Posterior vena cava (tissue), 2 donors: ENCODE measurements at places on chromosomes 13 and 19. TPM values are rescaled to one million over a fixed set of nuclear protein-coding genes. Genes with fewer than 3 reads are reported as not detected.

The IGFL3 gene
- total RNA-seq: not detected

The SEMA6B gene
- total RNA-seq: 13.7 TPM

The ZNF20 gene
- 1.0 TPM for total RNA-seq

The SLC25A42 gene
- 8.0 TPM for total RNA-seq

The KANK3 gene
- 11.0 TPM for total RNA-seq

The APOC1 gene
- 3.0 TPM for total RNA-seq

The NFIC gene
- 196 TPM for total RNA-seq

The TYROBP gene
- total RNA-seq: 96.5 TPM

The DCLK1 gene
- 64.4 TPM for total RNA-seq

The NFKBIB gene
- total RNA-seq: 23.1 TPM

The IGLON5 gene
- 0.33 TPM for total RNA-seq

The C5AR1 gene
- 30.6 TPM for total RNA-seq

The ZNF554 gene
- total RNA-seq: 2.4 TPM

GRCh38 chr13:73873940-73874830, 260.0 kb downstream of the KLF12 start:
- DNase-seq: no peak

DNA sequence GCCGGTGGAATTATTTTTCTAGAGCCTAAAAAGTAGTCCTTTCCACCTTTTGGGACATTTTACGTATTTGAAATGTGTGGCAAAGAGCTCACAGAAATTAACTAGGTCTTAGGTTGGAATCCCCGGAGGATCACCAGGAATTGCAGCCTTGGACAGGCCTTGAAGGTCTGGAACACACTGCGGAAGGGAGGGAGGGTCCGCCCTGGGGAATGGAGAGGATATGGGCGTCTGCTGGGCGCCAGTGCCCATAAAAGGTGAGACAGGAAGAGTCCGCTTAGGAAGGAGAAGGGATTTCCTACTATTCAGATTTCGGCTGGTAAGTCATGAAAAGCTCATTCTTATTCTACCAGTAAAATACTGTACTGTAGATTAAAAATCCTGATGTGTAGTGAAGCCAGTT, 111.9 kb downstream of the COL4A2 start:
- no peak for DNase-seq

DNA sequence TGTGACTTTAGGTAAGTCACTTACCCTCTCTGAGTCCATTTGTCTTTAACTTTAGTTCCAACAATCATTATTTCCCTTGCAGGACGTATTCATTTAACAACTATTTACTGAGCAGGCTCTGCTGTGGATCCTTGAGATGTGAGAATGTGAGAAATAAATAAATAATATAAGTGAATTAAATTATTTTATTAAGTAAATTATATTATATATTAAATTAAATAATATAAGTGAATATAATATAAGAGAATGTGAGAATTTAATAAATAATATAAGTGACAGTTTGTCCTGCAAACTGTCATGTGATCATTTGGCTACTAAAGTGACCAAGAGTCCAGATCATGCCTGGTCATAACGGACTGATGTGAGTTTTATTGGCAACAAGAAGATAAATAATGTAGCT, 598 bp downstream of the OR2Z1 start:
- no peak for DNase-seq

DNA sequence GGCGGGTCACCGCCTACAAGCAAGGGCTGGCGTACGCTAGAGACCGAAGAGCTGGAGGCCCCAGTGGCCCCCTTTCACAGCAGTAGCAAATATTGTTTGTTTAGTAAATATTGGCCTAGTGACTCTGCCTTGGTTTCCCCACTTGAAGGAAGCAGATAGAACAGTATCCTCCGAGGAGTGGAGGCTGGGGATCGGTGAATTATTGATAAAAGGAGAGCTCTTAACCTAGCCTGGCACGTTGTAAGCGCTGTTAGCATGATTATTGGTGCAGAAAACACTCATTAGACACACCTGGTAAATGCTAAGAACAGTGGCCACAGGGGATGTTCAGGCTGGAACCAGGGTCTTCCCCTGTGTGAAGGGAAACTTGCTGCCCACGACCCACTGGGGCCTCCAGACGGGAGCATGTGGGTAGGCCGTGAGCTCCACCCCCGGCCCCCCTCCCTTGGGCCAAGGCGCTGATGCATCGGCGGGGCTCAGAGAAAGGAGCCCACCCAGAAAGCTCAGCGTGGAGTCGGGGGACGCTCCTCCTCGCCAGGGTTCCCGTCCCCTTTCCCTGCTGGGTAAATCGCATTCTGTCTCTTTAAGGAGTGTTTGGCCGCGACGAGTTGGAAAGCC, 2.3 kb downstream of the IER2 start:
- DNase-seq: no peak

- DNase-seq: no peak
These were observed 16.2 kb downstream of the UNC13A start for GRCh38 chr19:17671906-17672305.

GRCh38 chr19:566403-566802, 6.0 kb upstream of the BSG start:
- DNase-seq: peak; percentile 52

- DNase-seq: peak; percentile 93
These were observed 6.7 kb downstream of the NAPSA start for GRCh38 chr19:50358483-50359327.

DNA sequence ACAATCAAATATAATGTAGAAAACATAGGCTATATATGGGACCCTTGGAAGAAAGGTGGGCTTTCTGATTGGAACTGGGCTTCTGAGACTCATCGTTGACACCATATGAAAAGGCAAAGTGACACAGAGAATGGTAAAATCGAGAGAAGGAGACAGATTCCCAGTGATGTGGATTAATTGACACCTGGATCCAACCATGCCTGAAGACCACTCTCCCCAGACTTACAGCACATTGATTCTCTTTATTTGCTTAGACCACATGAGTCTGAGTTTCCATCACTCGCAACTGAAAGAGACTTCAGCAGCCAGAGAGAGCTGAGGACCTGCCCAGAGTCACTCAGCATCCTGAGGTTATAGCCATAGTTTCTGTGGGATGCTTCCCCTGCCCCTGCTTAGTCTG, 6.0 kb downstream of the CYP4F11 start:
- no peak for DNase-seq

DNA sequence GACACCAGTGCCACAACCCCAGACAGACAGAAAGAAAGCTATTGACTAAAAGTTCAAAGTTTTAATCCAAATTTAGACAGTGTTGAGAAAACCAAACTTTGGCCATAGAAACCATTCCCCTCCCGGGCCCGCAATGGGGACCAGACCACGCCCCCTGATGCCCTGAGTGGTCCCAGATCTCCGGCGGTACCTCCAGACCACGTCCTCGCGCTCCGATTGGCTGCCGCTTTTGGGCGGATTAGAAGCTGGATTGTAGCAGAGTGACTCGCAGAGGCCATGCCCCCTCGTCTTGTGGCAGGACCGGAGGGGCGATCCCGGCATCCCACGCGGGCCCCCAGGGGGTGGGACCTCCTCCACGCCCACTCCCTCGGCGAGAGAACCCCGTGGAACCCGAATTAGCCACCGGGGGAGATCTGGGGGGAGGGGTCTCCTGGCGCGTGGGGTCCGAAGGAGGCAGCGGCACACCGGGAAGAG, 797 bp upstream of the HSD17B14 start:
- DNase-seq: peak; percentile 92

GRCh38 chr19:19444681-19445155, 39.2 kb downstream of the GATAD2A start:
- peak; percentile 54 for DNase-seq

DNA sequence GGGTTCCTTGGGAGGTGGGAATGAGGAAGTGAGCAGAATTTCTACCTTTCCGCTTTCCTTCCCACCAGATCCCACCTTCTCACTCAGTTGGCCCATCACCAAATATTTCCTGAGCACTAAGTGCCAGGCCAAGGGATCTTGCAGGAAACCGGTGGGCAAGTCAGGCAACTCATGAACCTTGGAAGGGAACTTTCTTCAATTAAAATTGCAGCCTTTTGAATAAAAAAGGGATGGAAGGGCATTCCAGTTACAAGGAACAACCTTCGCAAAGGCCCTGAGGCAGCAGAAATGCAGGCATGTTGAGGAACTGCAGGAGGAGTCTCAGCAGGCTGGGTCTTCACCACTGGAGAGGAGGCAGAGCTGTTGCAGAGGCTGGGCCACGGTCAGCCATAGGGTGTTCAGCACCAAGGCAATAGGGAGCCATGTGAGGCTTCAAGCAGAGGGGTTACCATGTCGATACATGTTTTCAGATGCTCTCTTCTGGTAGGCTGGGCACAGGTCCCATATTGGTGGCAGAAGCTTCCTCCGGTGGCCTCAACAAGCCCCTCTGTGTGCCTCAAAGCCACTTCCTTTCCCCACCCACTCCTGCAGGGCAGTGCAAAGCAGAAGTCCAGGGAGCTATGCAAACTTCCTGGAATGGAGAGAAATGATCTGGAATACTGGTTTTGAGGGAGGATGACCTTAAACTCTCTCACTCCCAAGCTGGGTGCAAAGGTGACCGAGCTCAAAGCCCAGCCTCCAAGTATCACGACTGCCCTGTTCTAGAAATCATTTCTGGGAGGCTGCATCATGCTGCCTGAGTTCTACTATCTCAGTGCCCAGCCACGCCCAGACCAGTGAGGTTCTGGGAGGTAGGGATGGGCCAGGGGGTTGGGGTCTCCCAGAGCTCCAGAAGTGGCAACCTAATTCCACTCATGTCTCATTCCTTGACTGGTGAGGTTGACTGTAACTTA, at the start of gene FUT6:
Gene FUT6, minus strand, starts transcription at position 638 of the 953 bp plus-strand sequence. CDS start 7,135 bp downstream, outside the sequence.
- DNase-seq: no peak

GRCh38 chr13:104683789-104684188, 1617.6 kb upstream of the SLC10A2 start:
- no peak for DNase-seq

DNA sequence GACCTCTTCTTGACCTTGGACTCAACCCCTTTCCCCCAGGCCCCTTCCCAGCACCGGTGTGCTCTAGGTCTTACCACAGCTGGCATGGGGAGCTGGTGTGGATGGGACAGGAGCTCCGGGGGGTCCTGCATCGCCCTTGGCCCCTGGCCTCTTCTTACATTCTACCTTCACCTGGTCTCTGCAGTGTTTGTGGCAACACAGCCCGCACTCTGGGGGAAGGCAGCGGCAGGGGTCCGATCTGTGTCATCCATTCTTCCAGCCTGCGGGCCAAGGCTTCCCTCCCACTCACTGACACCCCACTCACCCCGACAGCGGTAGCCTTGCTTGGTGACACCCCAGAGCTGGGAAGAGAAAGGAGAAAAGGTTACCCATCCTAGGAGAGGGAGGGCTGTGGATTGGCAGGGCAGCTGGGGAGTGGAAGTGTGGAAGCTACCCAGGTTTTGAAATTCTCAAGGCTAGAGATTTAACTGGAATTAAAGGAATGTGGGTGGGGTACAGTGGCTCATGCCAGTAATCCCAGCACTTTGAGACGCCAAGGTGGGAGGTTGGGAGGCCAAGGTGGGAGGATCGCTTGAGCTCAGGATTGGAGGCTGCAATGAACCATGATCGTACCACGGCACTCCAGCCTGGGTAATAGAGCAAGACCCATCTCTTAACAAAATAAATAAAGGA, 8.3 kb downstream of the FAM98C start:
- no peak for DNase-seq

- DNase-seq: no peak
These were observed 26.6 kb upstream of the GSX1 start for GRCh38 chr13:27765650-27766049.

DNA sequence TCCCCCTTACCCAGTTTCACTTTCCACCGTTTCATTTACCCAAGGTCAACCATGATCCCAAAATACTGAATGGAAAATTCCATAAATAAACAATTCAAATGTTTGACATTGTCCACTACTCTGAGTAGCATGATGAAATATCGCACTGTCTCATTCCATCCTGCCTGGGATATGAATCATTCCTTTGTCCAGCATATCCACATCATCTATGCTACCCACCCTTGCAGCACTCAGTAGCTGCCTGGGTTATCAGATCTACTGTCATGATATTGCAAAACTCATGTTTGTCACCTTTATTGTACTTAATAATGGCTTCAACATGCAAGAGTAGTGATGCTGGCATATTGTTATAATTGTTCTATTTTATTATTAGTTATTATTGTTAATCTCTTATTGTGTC, 263.9 kb upstream of the NBEA start:
- DNase-seq: no peak

DNA sequence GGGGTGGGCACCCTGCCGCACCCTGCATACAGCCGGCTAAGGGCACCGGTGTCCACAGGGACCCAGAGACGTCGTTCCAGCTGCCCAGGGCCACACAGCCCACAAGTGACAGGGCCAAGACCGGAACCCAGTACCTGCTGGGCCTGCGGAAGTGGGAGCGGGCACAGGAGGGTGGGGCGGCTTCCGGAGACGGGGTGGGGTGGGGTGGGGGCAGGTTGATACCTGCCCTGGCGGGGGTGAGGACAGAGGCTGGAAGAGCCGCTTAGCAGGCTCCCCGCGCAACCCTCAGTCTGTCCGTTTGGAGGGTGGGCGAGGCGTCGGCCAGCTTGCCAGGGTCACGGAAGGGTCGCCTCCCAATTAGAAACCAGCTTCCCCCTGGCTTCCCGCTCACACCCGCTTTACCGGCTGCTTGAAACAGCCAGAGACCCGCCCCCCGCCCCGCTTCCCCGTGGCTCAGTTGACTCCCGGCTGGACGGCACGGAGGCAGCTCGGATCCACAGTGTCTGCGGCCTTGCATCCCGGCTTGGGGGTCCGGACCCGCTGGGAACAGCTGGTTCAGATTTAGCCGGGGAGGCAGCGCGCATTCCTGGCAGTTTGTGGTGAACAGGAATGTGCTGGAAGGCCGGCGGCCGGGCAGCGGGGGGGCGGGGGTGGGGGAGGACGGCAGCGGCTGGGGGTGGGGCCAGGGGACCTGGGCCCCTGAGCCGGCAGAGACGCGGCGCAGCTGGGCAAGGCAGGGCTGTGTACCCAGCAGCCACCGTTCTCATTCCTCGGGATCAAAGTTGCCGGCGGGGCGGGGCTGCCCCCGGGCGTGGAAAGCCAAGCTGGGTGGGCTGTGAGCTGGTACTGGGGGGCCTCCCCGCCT, 1.9 kb downstream of the CNN2 start:
- peak; percentile 92 for DNase-seq

- DNase-seq: no peak
These were observed 24.1 kb upstream of the MIR17HG start for GRCh38 chr13:91323349-91323748.

DNA sequence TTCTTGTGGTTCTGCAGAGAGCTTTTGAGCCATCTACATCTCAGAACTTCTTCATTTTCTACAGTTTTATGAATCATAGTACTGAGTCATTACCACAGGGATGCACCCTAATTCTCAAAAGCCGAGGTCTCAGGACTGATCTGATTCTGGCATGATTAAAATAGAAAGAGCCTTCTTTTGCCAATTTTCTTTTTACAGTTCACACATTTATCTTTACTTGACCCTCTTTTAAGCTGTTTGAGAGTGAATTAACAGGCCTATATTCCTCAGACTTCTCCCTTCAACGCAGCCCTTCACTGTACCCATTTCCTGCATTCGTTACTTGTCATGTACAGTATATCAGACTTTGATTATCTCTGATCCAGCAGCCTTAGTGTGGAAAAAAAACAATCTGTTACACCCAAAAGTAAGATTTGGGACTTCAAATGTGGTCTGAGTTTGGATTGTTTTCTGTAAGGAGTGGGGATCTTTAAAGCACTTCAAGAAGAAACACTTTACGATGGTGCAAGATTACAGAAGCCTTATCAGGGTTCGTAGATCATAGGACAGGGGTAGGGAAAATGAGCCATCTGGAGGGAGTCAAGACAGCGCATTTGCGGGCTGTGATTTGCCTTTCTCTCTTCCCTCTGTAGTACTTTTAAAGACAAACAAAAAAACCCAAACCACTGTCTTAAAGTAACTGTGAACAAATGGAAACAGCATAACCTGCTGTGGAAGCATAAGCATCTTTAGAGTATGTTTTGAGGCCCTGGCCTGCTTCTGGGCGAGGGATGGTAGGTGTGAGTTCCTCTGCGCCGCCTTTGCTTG, 15.3 kb upstream of the GPR183 start:
- DNase-seq: no peak

GRCh38 chr13:49356223-49356622, 87.6 kb downstream of the CAB39L start:
- DNase-seq: no peak
